Fibroblast of skin of scalp (primary cell): ENCODE measurements at places on chromosomes 5 and 9.
A peak's percentile ranks its signal among the peaks of the same experiment; 100 is the strongest.

DNA sequence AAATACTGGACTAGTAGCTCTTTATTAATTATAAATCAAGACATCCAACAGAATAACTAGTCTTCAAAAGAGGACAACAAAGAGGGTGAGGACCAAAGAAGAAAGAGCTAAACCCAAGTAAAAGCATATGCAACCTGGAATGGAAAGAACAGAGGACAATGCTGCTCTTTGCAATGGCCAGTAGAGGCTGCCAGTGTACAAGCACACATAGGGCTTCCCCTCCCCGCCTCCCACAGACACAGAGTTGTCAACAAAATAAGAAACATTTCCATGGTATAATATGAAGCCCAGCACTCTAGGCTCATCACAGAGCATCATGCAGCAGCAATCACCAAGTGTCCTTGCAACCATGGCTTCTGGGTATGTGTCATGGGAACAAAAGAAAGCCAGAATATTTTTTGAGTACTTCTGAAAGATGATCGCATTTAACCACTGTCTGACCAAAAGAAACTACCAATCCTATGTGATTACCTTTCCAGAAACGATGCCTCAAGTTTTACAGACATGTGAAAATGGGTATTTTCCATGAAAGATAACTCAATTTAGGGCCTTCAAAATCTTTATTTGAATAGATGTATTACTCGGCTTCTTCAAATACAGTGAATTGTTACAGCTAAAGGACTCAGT is 58.1 kb downstream of the RFX3 start:
- DNase-seq: peak; percentile 75

GRCh38 chr5:435961-436640 is 6.9 kb upstream of the EXOC3 start:
- DNase-seq: peak; percentile 39

- DNase-seq: no peak
Observed at GRCh38 chr9:33289496-33289895, 820 bp upstream of the NFX1 start.

DNA sequence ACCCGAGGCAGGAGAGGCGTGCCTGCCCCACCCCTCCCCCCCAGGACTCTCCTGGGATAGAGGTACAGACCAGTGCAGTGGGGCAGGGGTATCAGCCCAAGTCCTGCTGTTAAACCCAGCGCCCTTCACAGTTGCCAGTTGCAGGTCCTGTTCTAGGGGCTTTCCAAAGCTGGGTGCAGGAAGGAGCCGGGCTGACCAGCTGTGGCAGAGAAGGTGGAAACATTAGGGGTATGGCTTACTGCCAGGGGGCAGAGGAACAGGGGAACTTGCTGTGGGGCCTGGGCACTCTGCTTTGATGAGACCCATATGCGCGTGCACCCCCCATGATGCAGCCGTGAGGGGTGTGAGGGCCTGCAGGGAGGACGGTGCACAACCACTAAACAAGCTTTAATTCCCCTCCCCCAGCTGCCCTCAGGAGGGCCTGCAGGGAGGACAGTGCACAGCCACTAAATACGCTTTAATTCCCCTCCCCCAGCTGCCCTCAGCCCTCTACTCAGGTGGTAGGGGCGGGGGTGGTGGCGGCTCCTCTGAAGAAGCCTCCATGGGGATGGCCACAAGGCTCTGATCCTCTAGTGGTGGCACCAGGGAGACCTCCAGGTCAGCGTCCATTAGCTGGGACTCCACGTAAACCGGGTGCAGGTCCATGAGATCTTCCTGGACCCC is 766 bp upstream of the LRRC26 start:
- no peak for DNase-seq

DNA sequence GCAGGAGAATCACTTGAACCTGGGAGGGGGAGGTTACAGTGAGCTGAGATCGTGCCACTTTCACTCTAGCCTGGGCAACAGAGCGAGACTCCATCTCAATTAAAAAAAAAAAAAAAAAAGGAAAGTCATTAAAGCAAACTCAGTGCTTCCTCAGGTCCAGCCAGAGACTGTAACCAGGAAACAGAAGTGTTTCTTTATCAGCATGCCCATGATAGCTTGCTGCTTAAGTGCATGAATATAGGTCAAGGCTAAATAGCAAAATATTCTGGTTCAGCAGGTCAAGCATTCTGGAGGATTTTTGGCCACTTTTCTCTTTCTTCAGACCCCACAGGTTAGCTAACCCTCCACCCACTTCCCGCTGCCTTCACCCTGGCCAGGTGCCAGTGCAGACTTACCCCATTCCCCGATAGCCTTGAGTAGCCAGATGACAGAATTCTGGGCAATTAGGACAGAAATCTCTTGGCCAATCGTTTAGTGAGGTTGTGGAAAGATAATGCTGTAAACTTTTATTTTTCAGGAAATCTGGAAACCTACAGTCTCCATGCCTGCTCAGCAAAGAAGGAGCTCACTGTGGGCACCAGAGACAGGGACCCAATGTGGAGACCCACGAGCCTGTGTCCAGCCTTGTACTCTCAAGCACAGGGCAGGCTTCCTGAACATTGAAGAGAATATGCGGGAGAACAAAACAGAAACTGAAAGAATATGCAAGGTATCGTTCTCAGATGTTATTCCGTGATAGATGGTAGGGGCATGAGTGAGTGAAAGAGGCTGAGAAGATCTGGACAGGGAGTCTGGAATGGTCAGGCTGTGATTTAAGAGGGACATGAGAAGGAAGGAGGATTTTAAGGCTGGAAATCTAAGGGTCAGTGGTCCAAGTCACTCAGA is 4.2 kb upstream of the UGT3A2 start:
- no peak for DNase-seq

DNA sequence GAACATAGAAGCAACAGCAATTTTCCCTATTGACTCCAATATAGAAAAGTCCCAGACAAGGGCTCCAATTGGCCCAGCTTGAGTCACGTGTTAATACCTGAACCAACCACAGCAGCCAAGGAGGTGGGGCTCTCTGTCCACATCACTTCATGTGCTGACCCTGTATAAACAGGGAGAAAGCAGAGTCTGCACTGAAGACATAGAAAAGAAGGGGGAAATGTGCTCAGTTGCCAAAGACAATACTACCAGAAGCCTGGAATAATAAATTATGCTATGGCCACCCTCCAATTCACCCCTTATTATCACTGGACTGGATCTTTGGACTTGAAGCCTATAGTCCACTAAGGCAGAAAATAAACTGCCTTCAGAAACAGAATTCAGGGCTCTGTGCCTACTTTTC is 275.4 kb downstream of the EPB41L4A start:
- DNase-seq: peak; percentile 47

DNA sequence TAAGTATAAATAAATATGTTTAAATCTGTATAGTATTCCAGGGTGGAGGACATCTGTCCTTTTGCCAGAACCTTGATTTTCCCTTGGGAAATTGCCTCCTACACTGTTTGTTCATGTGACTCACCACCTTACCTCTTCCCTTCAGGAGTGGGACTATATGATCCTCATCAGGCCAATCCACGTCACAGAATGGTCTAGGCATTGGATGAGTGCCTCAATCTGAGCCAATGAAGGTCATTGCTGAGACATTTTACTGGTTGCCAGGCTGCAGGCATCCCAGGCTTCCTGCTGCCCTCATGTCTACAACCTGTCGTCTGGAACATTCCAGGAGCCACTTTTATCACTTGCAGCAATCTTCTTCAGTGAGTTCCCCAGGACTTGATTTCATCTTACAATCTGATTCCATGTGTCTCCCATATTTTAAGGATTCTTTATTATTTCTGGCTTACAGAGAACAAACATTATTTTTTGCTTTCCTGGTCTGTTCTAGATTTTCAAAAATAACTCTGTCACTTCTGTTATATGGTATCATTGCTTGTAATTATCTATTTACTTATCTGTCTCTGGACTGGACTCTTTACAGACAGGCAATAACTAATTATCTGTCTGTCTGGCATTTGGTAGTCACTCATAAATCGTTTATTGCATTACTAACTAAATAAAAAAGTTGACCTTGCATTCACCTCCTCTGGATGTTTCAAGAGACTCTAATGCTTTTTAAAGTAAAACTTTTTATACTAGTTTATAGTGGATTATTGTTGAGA is 107.3 kb upstream of the APC start:
- no peak for DNase-seq

DNA sequence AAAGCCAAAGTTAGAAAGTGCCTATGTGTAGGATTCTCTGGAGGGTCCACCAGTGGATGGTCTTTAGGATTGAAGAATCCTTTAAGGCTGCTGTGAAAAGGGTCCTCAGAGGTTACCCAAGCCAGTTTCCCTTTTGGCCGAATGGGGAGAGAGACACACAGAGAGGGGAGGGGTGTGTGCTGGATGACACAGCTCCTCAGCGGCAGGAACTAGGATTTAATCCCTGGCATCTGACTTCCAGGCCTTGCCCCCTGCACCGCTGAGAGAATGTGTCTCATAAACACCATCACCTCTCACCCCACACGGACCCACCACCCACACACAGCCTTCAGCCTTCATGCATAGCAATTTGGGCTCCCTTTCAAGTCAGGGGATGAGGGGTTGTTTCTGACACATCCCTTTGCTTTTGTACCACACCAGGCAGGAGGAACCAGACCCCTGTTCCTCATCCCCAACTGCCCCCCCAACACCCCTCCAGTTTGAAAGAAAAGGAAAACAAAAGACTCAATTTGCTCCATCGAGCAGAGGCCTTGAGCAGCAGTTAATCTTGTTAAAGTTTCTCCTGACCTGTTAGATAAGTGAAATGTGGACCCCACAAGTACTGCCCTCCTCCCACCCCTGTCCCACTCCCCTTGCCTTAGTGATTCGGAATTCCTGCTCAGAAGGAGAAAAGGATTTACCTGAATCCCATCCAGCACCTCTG is 4.0 kb downstream of the PAPPA start:
- DNase-seq: peak; percentile 82

GRCh38 chr9:78026947-78027346 is 4.7 kb downstream of the GNAQ start:
- peak; percentile 71 for DNase-seq

DNA sequence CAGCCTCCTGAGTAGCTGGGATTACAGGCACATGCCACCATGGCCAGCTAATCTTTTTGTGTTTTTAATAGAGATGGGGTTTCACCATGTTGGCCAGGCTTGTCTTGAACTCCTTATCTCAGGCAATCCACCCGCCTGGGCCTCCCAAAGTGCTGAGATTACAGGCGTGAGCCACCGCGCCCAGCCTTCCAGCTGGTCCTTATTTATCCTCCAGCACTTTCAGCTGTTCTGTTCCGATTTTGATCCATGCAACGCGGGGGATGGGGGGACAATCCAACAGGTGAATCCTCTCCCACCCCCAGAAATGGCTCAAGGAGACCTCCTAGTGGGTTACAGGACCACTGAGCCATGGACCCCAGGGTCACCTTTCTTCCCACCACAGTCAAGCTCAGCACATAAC is 14.7 kb upstream of the CDKN2AIPNL start:
- no peak for DNase-seq

DNA sequence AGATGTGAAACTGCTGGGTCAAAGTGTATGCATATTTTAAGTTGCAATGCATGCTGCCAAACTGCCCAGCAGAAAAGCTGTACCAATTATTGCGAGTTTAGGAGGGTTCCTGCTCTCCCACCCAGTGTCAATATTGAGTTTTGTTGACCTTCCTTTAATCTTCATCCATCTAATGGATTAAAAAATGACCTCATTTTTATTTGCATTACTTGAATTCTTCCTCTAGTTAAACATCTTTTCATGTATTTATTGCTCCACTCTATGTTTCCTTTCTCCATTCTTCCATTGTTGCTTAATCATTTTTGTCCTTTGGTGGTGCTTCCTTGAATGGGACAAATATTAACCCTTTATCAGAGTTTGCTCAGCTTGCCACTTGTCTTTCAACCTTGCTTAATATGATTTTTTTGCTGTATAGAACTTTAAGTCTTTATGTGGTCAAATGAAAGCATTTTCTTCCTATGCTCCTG is 32.4 kb downstream of the TLE1 start:
- DNase-seq: no peak

GRCh38 chr9:93974151-93974550 is 19.0 kb upstream of the BARX1 start:
- no peak for DNase-seq

GRCh38 chr5:117337064-117337749 is 762.6 kb upstream of the SEMA6A start:
- DNase-seq: no peak

DNA sequence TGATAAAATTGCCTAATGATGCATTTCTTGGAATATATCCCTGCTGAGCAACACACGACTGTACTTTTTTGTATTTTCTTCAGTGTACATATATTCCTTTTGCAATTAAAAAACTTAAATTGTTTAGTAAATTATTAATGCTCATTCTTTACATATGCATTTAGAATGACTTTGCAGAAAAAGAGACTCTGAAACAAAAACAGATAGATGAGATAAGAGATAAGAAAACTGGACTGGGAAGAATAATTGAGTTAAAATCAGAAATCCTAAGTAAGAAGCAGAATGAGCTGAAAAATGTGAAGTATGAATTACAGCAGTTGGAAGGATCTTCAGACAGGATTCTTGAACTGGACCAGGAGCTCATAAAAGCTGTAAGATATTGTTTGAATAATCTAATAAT is 32.7 kb downstream of the RAD50 start:
- no peak for DNase-seq

DNA sequence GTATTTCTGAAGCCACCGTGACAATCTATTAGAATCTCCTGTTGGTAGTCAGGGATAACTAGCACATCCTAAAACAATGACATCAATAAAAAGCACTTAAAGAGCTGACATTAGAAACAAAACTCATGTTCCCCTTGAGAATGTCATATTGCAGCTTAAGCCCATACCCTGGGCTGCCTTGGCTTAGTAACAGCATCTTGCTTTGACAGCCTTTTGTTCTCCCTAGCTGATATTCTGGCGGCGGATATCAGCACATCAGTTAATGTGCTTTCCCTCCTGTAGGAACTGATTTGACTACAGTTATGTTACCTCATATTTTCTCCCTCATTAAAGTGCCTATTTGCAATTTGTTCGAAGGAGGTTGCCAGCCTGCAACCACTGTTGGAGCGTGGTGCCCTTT is 214.1 kb downstream of the CD180 start:
- DNase-seq: no peak

- peak; percentile 19 for DNase-seq
Observed at GRCh38 chr9:8826281-8826680, 1026.7 kb upstream of the DMAC1 start.

GRCh38 chr5:154520861-154521453 is 42.9 kb upstream of the HAND1 start:
- no peak for DNase-seq

- DNase-seq: peak; percentile 49
Observed at GRCh38 chr5:173707392-173707791, 90.9 kb upstream of the BOD1 start.

GRCh38 chr9:129185991-129186390 is 7.9 kb upstream of the IER5L start:
- DNase-seq: no peak

GRCh38 chr5:160105686-160106360 is 13.4 kb downstream of the PWWP2A start:
- DNase-seq: no peak

DNA sequence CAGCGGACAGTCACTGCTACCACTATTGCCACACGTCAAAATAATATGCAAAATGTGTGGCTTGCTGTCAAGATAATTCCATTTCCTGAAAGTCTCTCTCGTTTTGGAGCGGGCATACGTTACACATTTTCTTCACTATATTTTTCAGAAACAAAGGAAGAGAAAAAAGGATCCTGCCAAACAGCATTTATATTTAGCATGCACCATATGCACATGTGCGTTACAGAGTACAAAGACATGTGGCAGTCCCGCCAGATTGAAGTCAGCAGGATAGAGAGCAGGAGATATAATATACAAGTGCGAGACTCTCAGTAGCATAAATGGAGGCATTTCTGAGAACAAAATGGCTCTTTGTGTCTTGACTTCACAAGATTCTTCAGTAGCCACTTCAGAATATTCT is 221.6 kb upstream of the KIF2A start:
- no peak for DNase-seq

- DNase-seq: no peak
Observed at GRCh38 chr5:28710360-28710759, 1672.0 kb upstream of the CDH9 start.
